Glomerular endothelial cell (primary cell): ENCODE measurements at places on chromosomes 5 and 9. TPM values are rescaled to one million over a fixed set of nuclear protein-coding genes. Genes with fewer than 3 reads are reported as not detected.

LMNB1 gene
- 34.9 and 41.4 TPM in 2 replicates for total RNA-seq

CCDC171 gene
- 0.58 TPM in 2 replicates for total RNA-seq

GMCL2 gene
- not detected in 2 replicates for total RNA-seq

PCDHGA5 gene
- 0.82 and 2.1 TPM in 2 replicates for total RNA-seq

ARSI gene
- total RNA-seq, result 1.8 and 5.3 TPM in 2 replicates

SLIT3 gene
- total RNA-seq, result 1.3 and 7.4 TPM in 2 replicates

- DNase-seq, result no peak
Measured at GRCh38 chr9:13279284-13280141, at the start of gene MPDZ. MPDZ (minus strand) TSS chr9:13279692; CDS start chr9:13250315, 29,377 bp downstream.

GRCh38 chr5:75021800-75022199 is 30.6 kb downstream of the GCNT4 start:
- DNase-seq, result no peak

DNA sequence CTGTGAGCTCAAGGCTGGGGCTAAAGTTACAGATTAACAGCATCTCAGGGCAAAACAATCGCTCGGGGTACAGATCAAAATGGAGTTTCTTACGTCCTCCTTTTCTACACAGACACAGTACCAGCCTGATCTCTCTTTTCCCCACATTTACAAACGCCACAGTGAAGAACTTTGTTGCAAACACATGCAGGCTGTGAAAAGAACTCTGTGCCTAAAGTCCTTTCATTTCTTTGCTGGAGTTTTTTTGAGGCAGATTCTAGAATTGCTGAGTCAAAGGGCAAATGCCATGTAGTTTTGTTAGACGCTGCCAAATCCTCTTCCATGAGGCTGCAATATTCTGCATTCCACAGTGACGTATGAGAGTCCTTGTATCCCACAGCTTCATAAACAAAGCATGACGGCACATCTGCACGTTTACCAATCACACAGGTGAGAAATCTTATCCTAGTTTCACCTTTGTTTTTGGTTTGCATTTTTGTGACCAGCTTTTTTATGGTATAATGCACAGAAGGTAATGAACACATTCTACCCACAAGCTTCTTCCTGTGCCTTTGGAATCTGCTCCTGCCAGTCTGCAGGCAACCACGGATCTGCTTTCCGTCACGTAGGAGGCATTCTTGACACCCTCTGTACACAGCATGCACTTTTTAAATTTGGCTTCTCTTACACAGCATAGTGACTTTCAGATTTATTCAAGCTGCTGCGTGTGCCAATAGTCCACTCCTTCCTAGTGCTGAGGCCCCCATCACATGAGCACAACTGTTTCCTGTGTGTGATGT is 44.6 kb upstream of the LPCAT1 start:
- peak; percentile 5 for DNase-seq

DNA sequence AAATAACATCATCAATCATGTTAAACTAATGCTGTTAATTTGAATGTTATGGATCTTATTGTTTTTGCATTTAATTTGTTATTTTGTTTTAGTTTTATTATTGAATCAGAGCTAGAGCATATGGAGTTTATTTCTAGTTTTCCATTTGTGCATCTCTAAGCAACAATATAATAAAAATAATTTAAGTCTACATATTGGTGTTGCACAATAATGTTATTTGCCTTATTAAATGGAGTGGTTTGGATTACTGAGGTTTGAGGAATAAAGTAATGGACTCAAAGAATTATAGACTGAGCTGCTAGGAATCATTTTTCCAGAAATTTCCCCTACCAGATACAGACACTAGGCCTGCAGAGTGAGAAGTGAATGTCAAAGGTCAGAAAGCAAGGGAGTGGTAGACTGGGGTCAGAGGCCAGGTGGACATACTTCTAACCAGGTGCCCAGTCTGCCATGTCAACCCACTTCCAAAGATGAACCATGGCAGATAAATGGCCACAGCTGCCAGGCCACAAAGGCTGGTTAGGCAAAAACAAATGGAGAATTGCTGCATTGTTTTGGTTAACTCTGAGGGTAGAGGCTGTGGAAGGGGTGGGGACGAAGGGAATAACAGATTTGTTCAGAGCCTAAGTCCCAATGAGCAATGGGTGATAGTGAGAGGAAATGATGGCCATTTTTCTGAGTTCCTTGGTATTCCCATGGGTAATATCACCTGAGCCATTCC is 113.1 kb downstream of the FBXL7 start:
- DNase-seq, result no peak

DNA sequence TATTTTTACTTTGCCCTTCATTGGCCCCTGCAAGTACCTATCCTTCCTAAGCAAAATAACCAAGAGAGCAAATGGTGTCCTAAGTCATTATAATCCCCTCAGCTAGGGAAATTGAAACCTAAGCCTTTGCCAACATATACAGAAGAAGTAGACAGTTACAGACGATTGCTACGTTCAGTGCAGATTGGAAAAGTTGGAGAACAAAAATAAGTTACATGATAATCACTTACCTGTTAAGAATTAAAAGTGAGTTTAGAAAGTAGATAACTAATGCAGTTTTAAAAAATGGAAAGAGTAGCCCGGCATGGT is 244.8 kb downstream of the MPDZ start:
- DNase-seq, result no peak

GRCh38 chr5:163478126-163478981 is 17.9 kb downstream of the HMMR start:
- no peak for DNase-seq

DNA sequence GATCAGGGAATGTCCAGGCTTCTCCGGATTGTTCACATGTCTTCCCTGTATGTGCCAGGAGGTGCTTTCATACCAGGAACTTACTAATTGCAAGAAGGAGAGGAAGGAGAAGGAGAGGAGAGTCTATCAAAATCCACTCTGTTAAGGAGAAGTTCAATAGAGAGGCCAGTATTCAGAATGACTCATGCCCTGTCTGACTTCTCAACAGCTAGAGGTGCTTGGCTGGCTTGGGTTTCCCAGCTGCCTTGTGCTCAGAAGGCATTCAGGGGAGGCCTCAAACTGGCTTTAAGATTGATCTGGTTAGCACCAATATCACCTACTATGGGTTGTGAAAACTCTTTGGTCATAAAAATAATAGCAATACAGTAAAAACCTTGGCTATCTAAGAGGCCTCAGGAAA is 167.9 kb upstream of the GLRA1 start:
- DNase-seq, result no peak

- DNase-seq, result no peak
Measured at GRCh38 chr9:8570776-8571175, 771.2 kb upstream of the DMAC1 start.

GRCh38 chr5:139646912-139647505 is 1.1 kb upstream of the CXXC5 start:
- DNase-seq, result no peak

DNA sequence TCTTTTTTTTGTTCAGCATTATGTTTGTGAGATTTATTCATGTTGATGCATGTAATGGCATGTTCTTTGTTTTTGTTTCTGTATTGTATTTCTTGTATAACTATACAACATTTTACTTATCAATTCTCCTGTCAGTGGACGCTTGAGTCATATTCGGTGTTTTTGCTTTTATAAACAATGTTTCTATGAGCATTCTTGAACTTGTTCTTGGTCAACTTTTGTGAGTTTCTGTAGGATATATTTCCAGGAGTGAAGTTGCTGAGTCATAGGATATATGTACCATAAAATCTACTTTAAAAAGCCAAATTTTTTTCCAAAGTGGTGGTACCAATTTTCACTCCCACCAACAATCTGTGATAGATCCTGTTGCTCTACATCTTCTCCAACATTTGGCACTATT is 104.8 kb downstream of the VCAN start:
- DNase-seq, result no peak

GRCh38 chr9:130023144-130023787 is 19.7 kb downstream of the FNBP1 start:
- no peak for DNase-seq

DNA sequence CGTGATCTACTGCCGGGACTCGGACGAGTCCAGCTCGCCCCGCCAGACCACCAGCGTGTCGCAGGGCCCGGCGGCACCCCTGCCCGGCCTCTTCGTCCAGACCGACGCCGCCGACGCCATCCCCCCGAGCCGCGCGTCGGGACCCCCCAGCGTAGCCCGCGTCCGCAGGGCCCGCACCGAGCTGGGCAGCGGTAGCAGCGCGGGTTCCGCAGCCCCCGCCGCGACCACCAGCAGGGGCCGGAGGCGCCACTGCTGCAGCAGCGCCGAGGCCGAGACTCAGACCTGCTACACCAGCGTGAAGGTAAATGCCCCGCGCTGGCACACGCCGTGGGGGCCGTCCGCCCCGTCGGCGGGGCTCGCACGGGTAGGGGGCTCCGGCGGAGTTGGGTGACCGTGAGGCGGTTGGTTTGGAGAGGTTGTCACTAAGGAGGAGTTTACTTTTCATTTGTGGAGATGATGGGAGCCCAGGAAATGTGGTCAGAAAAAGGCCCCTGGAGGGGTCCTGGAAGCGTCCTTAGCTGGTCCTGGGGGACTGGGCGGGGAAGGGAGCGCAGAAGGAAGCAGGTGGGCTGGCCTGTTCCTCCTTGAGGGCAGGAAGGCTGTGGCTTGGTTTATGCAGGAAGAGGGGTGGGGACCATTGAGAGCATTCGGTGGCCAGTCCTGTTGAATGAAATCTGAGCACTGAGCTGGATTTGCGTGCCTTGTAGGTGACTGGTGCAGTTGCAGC is 647 bp downstream of the PDE8B start:
- DNase-seq, result no peak

DNA sequence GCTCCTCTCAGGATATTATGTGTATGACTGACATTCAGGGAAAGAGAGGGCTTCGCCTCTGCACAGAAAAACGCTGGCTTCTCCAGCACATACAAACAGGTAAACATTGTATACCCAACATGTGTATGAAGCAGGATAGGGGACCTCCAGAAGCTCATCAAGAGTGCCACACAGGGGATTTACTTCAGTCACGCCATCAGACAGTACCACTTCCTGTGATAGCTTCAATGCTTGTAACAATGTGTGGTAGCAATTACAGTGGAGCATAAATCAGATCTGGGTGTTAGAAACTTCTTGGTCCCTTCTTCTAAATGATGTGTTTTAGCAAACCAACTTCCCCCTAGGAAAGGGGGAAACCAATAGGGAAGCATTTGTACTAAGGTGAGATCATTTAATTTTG is 160.8 kb downstream of the TSSK1B start:
- no peak for DNase-seq

- DNase-seq, result no peak
Measured at GRCh38 chr9:111176511-111176910, 138.2 kb upstream of the LPAR1 start.

DNA sequence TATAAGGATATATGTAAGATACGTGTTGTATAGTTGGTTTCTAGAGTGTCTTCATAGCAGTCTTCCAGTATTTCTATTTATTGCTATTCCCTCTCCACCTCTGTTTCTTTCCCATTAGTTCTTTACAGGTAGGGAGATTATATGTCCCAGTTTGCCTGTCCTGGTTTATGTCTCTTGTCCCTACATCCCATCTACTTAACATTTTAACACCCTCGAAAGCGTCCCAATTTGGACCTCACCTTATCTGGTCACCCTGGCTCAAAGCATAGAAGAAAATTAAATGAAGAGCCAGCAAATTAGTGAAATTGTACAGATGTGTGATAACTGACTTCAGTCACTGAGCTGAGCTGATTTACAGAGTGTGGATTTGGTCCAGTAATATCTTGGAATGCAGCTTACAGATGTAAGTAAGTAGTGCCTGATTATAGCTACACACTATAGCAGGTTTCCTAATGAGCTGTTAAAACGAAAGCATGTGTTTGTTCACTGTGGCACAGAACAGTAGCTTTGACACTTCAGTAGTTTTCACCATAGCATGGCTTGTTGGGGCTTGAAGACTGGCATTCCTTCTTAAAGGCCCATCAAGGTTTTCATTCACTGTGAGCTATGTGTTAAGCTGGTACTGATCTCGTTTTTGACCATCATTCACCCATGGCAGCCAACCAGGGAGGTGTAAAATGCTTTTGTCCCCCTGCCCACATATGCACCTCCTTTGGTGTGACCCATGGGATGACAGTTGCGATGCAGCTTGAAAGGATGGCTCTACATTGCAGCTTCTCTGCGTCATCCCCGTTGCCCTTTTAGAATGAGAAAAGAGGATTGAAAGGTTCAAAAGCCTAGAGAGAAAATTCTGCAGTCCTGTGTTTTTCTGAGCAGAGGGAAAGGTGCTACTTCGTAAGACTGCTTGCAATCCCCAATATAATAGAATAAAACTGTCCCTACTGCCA is 192.1 kb upstream of the DMRT1 start:
- DNase-seq, result no peak

DNA sequence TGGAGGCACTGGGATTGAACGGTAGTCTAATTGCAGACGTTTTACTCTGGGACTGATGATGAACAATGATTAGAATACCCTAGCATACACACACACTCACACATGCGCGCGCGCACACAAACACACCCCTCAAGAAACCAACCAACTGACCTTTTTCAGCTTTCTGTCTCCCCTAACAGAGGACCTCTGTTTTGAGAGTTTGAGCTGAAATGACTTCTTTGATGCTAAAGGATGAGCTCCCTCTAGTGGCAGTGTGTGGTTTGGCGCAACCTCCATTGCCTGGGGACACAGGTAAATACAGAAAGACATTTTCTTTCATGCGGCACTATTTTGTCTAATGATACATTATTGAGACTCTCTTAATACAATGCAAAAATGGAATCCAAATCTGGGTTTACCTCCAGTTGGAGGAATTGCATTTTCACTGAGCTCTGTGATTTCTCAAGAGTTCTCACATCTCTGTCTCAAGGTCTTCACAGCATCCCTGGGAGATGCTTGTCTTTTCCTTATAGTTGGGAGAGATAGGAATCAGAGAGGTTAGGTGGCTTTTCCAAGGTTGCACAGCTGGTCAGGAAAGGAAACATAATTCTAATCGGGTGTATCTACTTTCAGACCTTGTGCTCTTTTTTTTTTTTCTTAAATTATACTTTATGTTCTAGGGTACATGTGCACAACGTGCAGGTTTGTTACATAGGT is 187.5 kb downstream of the TMEM38B start:
- peak; percentile 7 for DNase-seq

DNA sequence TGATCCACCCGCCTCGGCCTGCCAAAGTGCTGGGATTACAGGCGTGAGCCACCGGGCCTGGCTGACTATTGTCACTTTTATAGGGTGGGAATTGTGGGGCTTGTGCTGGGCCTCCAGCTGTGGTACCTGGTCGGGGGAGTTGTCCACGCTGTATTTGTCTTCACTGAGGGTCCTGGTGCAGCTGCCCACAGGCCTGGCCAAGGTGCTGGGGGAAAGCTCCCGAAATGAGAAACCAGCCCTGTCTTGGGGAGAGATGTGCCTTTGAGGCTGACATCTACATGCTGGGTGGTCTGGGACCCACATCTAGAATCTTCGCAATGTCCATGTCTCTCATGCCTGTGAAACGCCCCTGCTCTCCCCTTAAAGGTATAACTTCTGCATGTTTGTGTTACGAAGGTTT is 2.6 kb downstream of the EXOC3 start:
- no peak for DNase-seq

DNA sequence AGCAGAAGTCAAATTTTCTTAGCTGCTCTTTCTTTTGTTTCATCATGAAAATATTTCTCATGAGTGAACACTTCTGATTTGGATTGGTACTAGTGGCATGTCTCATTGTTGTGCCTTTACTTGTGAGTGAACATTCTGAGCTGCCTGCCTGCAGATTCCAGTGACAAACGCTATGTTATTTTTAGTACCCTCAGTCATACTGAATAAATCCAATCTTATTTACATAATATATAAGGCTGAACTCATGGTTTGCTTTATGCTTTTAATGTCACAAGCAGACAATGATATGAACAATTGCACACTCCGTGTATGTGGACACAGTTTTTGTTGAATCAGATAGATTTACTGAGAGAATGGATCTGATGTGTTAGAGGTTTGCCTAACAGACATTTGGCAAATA is 67.8 kb downstream of the ACTBL2 start:
- DNase-seq, result no peak

- no peak for DNase-seq
Measured at GRCh38 chr5:179378441-179379271, 33.4 kb upstream of the ADAMTS2 start.

- DNase-seq, result peak; percentile 29
Measured at GRCh38 chr9:36450110-36450732, 50.2 kb upstream of the RNF38 start.
